SK-N-SH treated with all-trans-retinoic acid at 6 μM for 48 hours (cell line): ENCODE measurements at places on chromosomes 7 and 10.

- ATAC-seq, result peak; percentile 35
These were observed 15.6 kb downstream of the ADAM8 start for GRCh38 chr10:133260895-133261725.

- no peak for ATAC-seq
These were observed 220.5 kb downstream of the BAMBI start for GRCh38 chr10:28897617-28898464.

DNA sequence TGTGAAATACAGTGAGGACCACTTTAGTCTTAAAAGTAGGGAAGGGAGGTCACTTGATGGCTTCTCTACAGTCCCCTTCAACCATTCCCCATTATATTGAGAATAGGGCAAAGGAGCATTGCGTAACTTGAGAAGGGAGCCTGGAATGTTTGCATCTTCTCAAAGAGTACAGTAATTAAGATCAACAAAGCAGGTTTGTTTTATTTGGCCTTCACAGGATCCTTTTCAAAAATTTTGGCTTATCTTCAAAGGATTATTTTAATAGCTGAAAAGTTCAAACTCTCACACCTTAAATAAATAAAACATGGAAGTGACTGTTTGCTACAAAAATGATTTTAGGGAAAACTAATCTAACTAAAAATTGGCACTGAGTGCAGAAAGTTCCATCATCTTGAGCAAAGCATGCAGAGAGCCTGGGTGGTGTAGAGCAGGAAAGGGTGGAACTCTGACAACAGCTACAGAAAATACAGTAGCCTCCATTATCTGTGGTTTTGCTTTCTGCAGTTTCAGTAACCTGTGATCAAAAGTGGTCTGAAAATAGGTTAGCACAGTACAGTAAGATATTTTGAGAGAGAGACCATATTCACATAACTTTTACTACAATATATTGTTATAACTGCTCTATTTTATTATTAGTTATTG is 214.0 kb downstream of the MDFIC start:
- no peak for ATAC-seq

GRCh38 chr7:99030457-99030856 is 113.5 kb downstream of the SMURF1 start:
- ATAC-seq, result no peak

- ATAC-seq, result no peak
These were observed 168.4 kb downstream of the AMPH start for GRCh38 chr7:38462819-38463218.
